ENCODE measurements at places on chromosomes 7 and 10. TPM values are rescaled to one million over a fixed set of nuclear protein-coding genes. Genes with fewer than 3 reads are reported as not detected.

The DIP2C gene
- 17.9 TPM for polyA plus RNA-seq

The ABCC2 gene
- polyA plus RNA-seq, result 1.5 TPM

The HTR7 gene
- 0.19 TPM for polyA plus RNA-seq

The NUTM2A gene
- polyA plus RNA-seq, result 1.9 TPM

The MORN4 gene
- polyA plus RNA-seq, result 16.2 TPM

The ZNF722 gene
- not detected for polyA plus RNA-seq

The KCNIP2 gene
- 7.8 TPM for polyA plus RNA-seq

The PIK3AP1 gene
- polyA plus RNA-seq, result 2.8 TPM

- no peak for DNase-seq
Observed at GRCh38 chr10:124153023-124153826, 59.8 kb upstream of the CHST15 start.

GRCh38 chr7:115694424-115694823, 336.1 kb downstream of the TFEC start:
- no peak for DNase-seq

- no peak for DNase-seq
Observed at GRCh38 chr7:12746211-12746610, 58.8 kb downstream of the ARL4A start.

DNA sequence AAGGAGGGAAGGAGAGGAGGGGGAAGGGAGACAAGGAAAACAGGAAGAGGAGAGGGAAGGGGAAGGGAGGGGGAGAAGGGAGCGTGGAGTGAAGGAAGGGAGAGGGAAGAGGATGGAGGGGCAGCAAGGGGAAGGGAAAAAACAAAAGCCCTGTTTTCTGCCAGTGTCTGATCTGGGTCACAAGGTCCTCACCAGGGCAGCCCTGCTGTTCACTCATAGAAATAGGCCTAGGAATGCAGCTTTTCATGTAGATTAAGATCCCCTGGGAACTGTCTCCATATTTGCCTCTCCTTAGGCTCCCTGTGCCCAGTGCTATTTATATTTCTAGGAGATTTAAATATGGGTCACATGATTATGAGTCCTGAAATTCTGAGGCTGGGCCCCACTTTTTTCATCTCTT, 790.7 kb downstream of the TNS3 start:
- DNase-seq, result no peak

GRCh38 chr7:2954433-2954853, 89.2 kb downstream of the CARD11 start:
- DNase-seq, result no peak

DNA sequence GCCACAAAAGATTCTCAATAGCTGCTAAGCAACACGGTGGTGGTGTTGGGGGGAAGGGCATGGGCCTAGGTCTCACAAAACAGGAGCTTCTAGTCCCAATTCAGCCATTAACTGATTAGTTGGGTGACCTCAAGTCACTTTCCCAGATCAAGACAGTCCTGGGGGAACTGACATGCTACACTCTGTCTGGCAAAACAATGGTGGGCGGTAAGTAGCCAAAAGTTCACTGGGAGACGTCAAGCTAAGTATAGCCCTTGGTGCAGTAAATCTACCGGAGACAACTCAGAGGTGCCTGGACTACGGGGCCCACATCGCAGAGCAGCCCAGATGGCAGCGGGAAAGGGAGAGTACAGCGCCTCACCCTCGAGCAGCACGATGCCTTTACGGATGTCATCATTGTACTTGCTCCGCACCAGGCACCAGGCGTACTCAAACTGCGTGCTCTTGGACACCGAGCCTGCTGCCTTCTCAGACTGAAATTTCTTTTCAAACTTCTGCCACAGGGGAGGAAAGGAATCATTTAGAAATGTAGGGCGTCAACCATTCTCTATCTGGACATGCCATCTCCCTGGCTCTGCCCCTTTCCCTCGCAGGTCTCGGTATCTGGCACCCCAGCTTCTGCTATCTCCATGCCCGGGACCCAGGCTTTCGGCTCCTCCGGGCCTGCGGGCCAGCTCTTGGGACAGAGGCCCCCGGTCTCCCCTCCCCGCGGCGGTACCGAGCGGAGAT, 1.1 kb downstream of the FIS1 start:
- DNase-seq, result no peak

DNA sequence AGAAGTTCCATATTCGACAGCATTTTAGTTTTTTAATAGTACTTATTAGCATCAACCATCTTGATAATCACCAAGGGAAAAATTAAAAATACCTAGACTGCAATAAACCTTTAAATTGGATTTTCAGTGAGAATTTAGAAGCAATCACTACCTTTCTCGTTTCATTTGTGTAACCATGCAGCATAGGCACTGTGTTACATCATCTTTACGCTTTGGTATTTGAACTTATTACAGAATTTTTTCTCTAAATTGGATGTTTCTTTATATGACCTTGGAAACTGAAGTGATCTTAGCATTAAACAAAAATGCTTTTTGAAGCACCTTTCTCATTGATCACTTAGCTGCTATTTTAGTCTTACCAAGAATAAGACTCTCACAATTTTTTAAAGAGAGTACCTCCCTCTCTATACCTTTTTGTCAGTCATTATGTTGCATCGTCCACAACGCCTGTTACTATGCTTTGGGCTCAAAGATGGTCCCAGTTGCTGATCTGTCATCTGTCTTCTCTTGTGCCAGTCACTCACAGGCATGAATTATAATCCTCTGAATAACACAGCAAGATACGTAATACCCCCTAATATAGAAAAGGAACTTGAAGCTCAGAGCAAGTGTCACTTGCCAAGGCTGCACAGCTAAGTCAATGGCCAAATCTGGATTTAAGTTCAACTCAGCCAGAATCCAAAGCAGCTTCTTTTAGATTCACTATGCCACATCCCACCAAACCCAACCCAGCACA, 19.6 kb upstream of the ASCC1 start:
- no peak for DNase-seq

- peak; percentile 5 for DNase-seq
Observed at GRCh38 chr7:24978843-24979469, 1.0 kb downstream of the OSBPL3 start.

DNA sequence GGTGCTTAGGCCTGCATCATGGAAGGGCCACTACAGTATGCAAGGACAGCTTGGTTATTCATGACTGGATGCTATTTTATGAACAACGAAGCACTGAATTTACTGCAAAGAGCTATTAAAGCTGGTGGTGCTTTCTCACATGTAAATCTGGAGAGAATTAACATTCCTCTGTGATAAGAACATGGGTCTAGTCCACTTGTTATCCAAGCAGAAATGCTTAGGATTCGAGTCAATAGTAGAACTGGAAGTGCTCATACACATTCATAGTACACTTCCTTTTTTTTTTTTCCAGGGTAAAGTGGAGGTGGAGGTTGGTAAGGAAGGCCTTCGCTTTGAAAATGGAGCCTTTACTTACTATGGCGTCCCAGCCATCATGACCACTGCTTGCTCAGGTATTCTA, 35.0 kb downstream of the CNNM1 start:
- DNase-seq, result no peak

- no peak for DNase-seq
Observed at GRCh38 chr7:44059219-44060090, 5.9 kb downstream of the PGAM2 start.

Data from right lung (tissue), 10 donors.